ENCODE measurements at places on chromosomes 1 and 21. TPM values are rescaled to one million over a fixed set of nuclear protein-coding genes. Genes with fewer than 3 reads are reported as not detected.
A peak's percentile ranks its signal among the peaks of the same experiment; 100 is the strongest.

LAMC1 gene
- 474 TPM for total RNA-seq

GRCh38 chr1:193785850-193786420 is 599.5 kb upstream of the B3GALT2 start:
- no peak overlapping the region for H3K27ac ChIP-seq
- no peak for DNase-seq
- no peaks in the 10 kb centered on the region for H3K27me3 ChIP-seq
- no peak overlapping the region for H3K4me3 ChIP-seq
- no peaks in the 10 kb centered on the region for H3K36me3 ChIP-seq
- no peaks in the 10 kb centered on the region for H3K4me1 ChIP-seq

DNA sequence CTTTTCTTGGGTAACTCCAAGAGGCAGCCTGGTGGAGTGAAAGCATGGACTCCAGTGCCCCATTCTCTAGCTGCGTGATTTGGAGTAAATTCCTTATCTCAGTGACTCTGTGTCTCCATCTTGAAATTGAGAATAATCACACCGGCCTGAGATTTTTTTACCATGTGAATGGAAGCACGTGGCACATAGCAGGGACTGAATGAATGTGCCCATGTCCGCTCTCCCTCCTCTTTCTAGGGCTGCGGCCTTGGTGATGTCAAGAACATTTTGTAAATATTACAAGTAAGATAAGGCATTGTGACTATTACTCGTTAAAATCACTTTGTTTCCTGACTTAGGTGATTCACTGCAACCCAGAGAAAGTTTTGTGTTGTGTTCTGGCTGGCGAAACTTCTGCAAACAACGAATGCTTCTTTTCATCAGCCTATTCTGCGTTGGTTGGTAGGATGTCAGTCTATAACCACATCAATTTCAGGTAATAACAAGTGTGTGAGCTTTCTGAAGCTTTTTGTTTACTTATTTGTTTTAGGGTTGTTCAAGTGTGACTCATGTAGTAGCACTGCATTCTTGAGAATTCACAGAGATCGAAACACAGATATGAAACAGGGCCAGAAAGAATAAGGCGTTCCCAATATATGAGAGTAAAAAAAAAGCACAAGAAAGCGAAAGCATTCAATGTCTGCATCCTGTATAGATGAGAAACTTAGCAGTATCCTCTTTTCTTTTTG is 135.7 kb upstream of the SLC45A1 start:
- no peak overlapping the region for H3K27ac ChIP-seq
- H3K36me3 ChIP-seq: no peaks in the 10 kb centered on the region
- H3K4me1 ChIP-seq: no peaks in the 10 kb centered on the region
- no peak overlapping the region for H3K4me3 ChIP-seq

AK5 gene
- total RNA-seq: 2.4 TPM

GRCh38 chr1:211912038-211912437 is 81.5 kb upstream of the LPGAT1 start:
- no peaks in the 10 kb centered on the region for H3K36me3 ChIP-seq
- no peaks in the 10 kb centered on the region for H3K4me1 ChIP-seq
- H3K27ac ChIP-seq: no peak overlapping the region
- H3K4me3 ChIP-seq: no peak overlapping the region

DNA sequence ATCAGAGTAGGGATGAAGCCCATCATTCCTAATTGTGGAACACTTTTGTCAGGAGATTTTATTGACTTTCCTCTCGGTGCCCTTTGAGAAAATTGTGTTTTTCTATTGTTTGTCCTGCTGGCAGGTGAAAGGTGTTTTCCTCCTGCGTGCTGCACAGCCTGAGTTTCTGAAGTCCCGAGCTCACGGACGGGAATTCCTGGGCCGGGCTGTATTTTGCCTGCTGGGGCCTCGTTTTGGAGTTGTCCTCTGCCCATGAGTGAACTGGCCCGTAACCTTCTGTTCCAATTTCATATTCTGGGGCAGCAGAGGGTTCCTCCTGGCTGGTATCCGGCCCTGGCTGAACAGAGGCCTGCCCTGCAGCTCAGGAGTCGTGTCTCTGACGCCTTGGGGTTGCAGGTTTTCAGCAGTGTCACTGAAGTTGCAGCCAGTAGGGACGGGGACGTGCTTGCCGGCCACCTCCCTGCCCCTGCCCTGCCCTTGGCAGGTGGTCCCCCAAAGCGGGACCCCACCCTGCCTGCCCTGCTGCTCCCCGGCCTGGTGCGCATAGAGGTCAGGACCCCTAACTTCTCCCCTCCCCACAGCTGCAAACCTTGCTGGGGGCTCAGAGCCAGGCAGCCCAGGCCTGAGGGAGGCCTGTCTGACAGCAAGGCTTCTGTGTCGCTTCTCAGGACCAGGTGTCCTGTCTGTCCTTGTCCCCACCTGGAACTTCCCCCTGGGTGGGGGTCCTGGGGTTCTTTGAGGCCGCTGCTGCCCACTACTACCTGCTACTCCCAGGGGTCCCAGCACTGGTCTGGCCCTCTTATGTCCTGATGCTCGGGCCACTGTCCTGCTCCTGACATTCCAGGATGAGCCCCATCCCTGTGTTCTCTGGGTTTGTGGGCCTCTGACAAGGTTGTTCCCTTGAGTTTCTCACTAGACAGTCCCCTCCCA is 49.0 kb downstream of the SLX9 start:
- H3K4me3 ChIP-seq: no peak overlapping the region
- peaks cover 97% of the 10 kb centered on the region for H3K4me1 ChIP-seq
- H3K27ac ChIP-seq: peak overlapping the region; percentile 95
- H3K36me3 ChIP-seq: no peaks in the 10 kb centered on the region

C1QA gene
- total RNA-seq: 132 TPM

- H3K4me1 ChIP-seq: no peaks in the 10 kb centered on the region
- H3K36me3 ChIP-seq: no peaks in the 10 kb centered on the region
- no peaks in the 10 kb centered on the region for H3K27me3 ChIP-seq
- no peak overlapping the region for H3K4me3 ChIP-seq
- no peak overlapping the region for H3K27ac ChIP-seq
Observed at GRCh38 chr1:92968138-92969032, 7.1 kb upstream of the DIPK1A start.

NIBAN1 gene
- 586 TPM for total RNA-seq

DNA sequence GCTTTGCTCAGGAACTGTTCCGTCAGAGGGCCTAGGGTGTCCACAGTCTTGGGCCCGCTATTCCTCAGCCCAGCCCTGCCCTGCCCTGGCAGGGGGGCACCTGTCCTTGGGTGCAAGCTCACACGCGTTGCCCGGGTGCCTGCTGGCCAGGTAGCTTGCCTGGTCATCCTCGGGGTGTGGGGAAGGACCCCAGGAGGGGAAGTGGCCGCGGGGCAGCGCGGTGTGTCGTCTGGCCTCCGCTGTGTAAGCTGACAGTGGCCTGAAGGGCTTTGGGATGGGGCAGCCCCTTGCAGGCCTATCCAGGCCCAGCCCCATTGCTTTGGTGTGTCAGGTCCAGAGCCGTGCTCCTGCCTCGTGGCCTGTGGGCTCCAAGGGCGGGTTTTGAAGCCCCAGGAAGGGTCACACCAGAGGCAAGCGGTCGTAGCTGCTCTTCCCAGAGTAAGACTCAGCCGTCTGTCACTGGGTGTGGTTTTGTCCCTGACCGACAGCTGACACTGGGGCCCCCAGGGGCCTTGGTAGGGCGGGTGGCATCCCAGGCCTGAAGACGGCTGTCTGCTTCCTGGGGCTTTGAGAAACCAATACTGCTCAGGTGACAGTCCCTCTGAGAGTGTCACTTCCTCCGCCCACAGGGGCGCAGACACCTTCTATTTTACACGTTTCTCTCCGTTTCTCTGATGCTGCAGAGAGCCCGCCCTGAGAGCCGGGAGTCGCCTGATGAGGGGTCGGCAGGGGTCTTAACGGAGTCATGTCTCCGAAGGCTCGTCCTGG is 72.1 kb downstream of the SKI start:
- no peak for DNase-seq
- H3K27me3 ChIP-seq: no peaks in the 10 kb centered on the region
- peaks cover 100% of the 10 kb centered on the region for H3K4me1 ChIP-seq
- H3K27ac ChIP-seq: peak overlapping the region; percentile 84
- H3K36me3 ChIP-seq: peaks cover 13% of the 10 kb centered on the region
- H3K4me3 ChIP-seq: peak overlapping the region; percentile 35

GRCh38 chr21:46492851-46493250 is 34.2 kb downstream of the DIP2A start:
- H3K36me3 ChIP-seq: peaks cover 73% of the 10 kb centered on the region
- no peak overlapping the region for H3K4me3 ChIP-seq
- no peaks in the 10 kb centered on the region for H3K4me1 ChIP-seq
- DNase-seq: no peak
- H3K27ac ChIP-seq: no peak overlapping the region

SMPDL3B gene
- total RNA-seq: 0.23 TPM

DNA sequence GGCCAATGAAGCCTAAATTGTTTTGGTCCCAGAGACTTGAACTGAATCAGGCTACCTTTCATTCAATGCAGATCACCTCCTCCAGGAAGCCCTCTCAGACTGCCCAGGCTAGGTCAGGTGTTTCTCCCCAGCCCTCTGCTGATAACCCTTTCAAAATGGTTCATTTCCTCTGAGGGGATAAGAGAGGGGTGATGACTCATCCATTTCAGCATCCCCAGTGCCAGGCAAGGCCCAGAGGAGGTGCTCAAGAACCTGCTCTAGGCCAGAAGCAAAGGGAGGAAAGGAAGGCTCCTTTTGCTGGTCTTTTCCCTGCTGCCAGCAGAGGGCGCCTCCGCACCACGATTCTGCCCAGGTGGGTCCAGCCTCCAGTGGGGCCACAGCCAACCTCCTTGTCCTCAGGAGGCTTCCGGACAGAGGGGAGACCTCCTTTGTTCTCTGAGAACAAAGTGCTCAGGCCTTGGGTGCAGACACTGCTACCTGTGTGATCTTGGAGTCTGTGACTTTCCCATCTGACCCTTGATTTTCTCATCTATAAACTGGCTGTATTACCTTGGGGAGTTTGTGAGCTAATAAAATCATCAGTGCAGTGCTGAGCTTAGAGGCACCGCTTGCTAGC is 45.3 kb upstream of the ARHGEF10L start:
- H3K36me3 ChIP-seq: no peaks in the 10 kb centered on the region
- no peak overlapping the region for H3K27ac ChIP-seq
- no peaks in the 10 kb centered on the region for H3K4me1 ChIP-seq
- no peak overlapping the region for H3K4me3 ChIP-seq

MCOLN2 gene
- 0.23 TPM for total RNA-seq

DNA sequence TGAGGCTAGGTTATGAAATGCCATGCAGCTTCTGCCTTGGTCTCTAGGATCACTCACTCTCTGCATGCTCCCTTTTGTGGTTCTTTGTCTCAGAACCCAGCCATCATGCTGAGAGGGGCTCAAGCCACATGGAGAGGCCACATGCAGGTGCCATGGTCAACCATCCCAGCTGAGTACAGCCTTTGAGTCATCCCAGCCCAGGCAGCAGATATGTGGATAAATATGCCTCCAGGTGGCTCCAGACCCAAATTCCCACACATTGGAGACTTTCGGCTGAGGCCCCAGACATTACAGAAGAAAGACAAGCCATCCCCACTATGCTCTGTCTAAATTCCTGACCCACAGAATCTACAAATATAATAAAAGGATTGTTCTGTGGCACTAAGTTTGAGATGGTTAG is 102.0 kb downstream of the LHX9 start:
- no peaks in the 10 kb centered on the region for H3K4me1 ChIP-seq
- H3K36me3 ChIP-seq: no peaks in the 10 kb centered on the region
- no peak overlapping the region for H3K27ac ChIP-seq
- no peak overlapping the region for H3K4me3 ChIP-seq
- no peak for DNase-seq
- no peaks in the 10 kb centered on the region for H3K27me3 ChIP-seq

DNA sequence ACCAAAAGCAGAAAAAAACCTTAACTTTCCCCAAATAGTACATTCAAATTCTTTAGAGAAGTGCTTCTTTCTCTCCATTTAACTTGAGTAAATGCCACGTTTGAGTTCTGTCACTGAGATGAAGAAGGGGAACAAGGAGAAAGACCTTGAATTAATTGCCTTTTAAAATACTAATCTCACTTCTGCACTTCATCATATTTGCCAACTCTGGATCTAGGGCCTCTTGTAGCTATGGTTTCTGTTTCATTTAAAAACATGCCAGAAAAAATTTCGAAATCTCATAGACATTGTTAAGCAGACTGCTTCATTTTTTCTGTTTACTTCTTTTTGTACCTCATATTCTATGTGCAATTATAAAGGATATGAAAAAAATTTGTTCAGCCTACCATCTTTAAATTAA is 24.6 kb downstream of the MIXL1 start:
- peaks cover 9% of the 10 kb centered on the region for H3K4me1 ChIP-seq
- peak overlapping the region; percentile 6 for H3K27ac ChIP-seq
- no peak overlapping the region for H3K4me3 ChIP-seq
- peaks cover 20% of the 10 kb centered on the region for H3K36me3 ChIP-seq
- no peak for DNase-seq

GRCh38 chr1:37035796-37036666 is 1.7 kb upstream of the GRIK3 start:
- peaks cover 59% of the 10 kb centered on the region for H3K27me3 ChIP-seq
- H3K4me1 ChIP-seq: peaks cover 11% of the 10 kb centered on the region
- no peak overlapping the region for H3K27ac ChIP-seq
- DNase-seq: no peak
- H3K36me3 ChIP-seq: no peaks in the 10 kb centered on the region
- H3K4me3 ChIP-seq: no peak overlapping the region

B3GALT6 gene
- 24.6 TPM for total RNA-seq

- H3K4me1 ChIP-seq: no peaks in the 10 kb centered on the region
- no peaks in the 10 kb centered on the region for H3K36me3 ChIP-seq
- DNase-seq: no peak
- no peak overlapping the region for H3K4me3 ChIP-seq
Observed at GRCh38 chr21:15514073-15514946, 215.5 kb upstream of the USP25 start.

DNA sequence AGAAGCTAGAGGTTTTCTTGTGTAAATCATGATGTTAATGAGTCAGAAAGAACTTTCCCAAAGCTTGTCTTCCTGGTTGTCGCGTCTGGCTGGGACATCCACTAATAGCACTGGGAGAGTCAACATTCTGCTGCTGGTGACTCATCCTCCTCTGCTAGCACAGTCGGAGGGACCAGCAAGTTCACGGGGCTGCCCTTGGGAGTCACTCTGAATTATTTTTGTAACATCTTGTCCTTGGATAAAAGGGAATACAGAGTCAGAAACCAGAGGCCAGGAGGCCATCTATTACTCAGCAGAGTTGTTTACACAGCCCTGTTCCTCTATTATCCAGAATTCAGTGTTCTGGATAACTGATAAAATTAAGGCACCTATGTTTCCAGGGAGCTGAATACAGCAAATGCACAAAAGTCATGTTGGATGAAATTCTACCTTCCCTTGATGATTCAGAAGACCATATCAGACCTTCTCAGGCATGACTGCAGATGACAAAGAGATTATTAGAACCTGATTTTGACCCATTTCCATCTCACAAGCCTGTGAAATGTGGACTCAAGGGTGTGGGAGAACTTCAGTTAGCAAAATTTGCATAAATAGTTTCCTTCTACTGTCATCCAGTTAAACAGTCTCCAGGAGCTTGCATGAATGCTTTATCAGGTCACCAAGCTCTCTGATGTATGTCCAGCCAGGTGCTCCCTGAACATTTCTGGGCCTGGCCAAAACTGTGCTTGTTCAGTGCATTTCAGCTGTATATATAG is 68.1 kb downstream of the JAK1 start:
- peaks cover 49% of the 10 kb centered on the region for H3K4me1 ChIP-seq
- no peaks in the 10 kb centered on the region for H3K27me3 ChIP-seq
- DNase-seq: peak; percentile 95
- H3K27ac ChIP-seq: peak overlapping the region; percentile 82
- H3K4me3 ChIP-seq: no peak overlapping the region
- no peaks in the 10 kb centered on the region for H3K36me3 ChIP-seq

All from esophagus muscularis mucosa (tissue), 4 donors.